ENCODE measurements at places on chromosomes 16 and 17. TPM values are rescaled to one million over a fixed set of nuclear protein-coding genes. Genes with fewer than 3 reads are reported as not detected.

DNA sequence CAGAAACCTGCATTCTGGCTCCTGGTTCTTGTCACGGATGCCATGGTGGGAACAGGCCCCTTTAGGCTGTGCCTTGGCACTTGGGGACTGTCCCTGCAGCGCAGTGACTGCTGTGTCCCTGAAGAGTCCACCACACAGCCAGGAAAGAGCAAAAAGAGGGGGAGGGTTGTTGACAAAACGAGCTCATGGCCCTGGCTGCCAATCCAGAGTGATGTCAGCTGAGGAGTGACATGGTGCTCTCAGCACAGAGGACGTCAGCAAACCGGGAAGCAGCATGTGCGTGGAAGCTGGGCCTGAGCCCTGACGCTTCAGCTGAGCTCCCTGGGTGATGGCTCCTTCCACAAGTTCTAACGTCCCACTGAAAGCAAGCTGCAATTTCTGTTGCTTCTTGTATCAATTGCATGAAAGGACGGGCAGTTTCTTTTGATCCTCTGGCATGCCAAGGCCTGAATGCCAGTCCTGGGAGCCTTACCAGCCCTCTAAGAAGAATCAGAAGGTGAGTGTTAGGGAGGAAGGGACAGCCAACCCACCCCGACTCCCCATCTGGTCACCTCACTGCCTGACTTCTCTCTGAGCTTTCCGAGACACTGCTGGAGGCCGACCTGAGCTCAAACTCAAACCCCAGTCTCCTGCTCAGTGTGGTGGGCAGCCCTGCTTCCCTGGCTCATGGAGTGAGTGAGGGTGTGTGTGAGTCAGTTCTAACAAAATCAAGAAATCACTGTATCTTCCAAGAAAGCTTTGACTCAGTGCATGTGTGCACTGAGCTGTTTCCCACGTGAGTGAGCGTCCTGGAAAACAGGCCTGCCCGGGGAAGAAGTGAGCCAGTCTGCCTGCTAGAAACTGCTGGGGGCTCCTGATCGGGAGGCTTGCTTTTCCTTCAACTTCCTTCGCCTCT is 14.7 kb upstream of the WNT3 start:
- DNase-seq, result no peak

- no peak for DNase-seq
Observed at GRCh38 chr16:2966808-2967191, 2.3 kb upstream of the PAQR4 start.

- DNase-seq, result no peak
Observed at GRCh38 chr16:7482032-7482431, 149.4 kb downstream of the RBFOX1 start.

DNA sequence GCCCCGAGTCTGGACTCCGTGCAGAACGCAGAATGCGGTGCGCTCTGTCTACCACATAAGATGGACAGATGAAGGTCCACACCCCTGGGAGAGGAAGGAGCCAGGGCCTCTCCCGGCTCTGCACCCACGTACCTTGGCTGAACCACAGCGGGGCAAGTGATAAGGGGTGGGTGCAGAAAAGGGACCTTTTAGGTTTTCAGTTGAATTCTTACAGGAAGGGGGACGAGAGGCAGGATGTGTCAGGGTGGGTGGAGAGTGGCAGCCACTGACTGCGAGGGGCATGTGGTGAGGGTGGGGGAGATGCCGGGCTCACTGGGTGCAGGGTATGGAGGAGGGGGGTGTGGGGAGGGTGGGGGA is 372 bp downstream of the CD300A start:
- no peak for DNase-seq

Gene ENPP7
- total RNA-seq, result not detected

DNA sequence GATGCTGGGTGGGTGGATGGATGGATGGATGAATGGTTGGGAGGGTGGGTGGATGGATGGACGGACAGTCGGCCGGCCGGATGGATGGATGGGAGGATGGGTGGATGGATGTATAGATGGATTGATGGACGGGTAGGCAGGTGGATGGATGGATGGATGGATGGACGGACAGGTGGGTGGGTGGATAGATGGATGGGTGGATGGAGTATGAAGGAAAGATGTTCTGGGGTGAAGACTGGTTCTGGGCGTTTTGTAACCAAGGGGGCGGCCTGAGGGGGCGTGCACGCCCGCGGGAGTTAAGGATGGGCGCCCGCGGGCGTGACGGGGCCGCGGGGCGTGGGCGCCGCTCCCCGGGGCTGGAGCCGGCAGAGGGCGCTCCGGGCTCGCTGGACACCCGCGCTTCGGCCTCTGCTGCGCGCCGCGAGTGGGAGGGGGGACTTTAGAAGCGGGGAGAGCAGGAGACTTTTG is at the start of gene NECAB2:
Gene NECAB2 (plus strand): TSS at position 407 of the 468 bp plus-strand sequence. CDS start 405 bp downstream, outside the sequence.
- DNase-seq, result peak; percentile 86

- DNase-seq, result no peak
Observed at GRCh38 chr17:7379134-7379533, 1.8 kb upstream of the TNK1 start.

GRCh38 chr16:77439106-77439505 is 4.3 kb upstream of the ADAMTS18 start:
- DNase-seq, result no peak

- DNase-seq, result peak; percentile 44
Observed at GRCh38 chr16:31260136-31260931, 559 bp downstream of the ITGAM start.

DNA sequence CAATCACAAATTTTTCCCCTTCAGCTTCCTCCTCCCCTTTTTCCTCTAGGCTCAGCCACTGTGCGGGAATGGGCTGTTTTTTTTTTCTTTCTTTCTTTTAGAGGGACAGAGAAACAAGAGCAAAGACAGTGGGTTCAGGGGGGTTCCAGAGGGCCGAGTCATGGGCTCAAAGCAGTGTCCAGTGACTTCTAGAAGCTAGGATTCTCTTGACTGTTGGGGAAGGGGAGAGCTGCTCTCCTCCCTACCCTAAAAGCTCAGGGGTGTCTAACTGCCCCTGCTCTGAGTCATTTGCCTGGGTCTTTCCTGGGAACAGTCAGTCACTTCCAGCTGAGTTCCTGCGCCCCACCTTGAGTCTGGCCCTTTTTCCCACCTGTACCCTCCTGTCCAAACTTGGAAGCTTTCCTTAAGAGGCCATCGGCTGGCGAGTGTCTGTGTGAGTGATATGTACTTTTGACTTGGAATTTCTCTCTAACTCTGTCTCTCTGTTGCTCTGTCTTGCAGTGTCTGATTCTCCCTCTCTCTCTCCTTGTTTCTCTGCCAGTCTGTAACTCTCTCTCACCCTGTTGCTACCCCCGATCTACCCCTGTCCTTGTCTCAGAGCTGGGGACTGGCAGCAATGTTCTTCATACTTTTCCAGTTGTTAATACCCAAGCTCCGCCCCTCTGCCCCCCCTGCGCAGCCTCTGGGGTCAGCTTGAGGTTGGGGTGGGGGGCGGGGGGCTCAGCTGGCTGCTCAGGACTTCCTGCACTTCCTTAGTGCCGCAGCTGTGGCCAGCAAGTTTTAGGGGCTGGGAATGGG is 2.4 kb downstream of the THRA start:
- DNase-seq, result peak; percentile 62

DNA sequence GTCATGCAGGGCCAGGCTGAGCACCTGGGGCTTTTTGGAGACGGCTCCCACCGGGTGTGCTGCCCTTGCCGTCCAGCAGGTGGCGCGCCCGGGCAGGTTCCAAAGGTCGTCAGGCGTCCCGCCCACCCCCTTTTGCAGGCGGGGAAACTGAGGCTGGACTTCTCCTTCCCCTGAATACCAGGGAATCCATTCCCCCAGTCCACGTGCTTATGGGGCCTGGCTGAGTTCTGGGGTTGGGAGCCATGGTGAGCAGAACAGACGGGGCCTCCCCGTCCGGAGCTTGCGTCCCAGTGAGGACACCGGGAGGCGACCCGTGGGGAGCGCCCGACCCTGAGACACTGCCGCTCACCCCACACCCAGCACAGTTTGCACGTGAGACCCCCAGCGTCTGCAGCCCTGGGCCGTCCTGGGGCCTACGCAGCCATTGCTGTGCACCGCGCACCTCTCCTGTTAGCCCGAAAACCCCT is 51.8 kb upstream of the JPH3 start:
- DNase-seq, result no peak

DNA sequence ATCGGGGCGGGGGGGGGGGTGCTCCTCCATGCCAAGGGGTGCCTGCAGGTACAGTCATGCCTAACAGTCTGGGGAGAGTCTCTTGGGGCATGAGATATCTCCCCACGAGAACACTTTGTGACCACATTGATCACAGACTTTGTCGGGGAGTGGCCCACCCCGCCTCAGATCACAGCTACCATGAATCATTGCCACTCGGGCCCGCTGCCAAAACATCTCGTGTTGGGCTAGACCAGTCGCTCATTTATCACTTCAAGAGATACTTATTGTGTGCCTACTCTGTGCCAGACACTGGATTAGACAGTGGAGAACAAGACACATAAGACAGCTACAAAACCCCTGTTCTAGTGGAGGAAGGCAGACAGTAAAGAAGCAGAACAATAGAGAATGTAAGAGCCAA is 72.6 kb downstream of the CLEC16A start:
- no peak for DNase-seq

Gene UTS2R
- not detected for total RNA-seq

DNA sequence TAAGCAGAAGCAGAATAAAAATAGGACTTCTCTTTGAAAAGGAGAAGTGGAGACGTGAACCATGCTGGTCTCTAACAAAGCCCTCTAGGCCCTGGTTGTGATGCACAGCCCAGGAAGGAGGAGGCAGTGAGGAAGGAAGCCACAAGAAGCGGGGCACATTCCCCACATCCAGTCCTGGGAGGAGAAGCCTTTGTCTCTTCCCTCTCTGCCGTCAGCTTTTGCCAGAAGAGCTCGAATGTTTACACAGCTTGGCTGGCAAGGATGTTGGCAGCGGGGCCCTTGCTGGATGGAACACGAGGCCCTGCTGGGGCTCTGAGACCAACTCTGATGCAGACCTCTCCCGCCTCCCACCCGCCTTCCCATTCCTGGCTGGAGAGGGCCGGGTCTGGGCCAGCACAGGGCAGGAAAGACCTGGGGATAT is 91.3 kb downstream of the MAF start:
- DNase-seq, result peak; percentile 80

GRCh38 chr16:57130950-57131321 is 38.6 kb downstream of the CPNE2 start:
- no peak for DNase-seq

DNA sequence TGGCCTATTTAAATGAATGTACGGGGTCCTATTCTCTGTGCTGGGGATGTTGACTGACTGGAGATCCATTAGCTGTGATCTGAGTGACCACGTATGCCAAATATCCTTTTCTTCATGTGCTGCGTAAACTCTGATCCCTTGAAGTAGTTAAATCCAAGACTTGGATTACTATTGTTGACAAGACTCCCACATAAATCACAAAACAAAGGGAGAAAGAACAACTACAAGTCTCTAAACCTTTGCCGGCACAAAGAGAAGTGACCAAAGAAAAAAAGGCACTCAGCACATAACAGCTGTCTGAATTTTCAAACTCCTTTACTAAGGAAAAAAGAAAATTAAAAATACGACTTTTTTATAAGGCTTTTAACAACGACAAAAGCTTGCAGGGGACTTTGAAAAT is 559.9 kb upstream of the CDH8 start:
- no peak for DNase-seq

Gene SPHK1
- 36.6 TPM for total RNA-seq

Gene UBE2O
- total RNA-seq, result 17.2 TPM

DNA sequence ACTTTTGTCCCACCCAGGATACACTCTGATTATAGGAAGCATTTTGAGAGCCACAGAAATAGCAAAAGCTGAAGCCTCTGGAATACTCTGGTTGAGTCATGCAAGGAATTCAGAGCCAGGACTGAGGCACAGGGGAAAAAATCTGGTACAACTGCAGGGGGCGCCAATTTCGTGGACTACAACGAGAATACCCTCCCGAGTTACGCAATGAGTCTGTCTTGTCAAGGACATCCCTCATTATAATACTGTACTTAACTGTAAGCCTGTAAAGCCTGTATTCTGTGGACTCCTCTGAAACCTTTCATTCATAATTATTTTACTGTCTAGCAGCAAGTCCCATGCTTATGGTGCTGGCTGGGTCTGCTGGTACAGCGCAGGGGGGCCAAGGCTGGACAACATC is 7.8 kb downstream of the HOXB1 start:
- DNase-seq, result no peak

GRCh38 chr16:29824589-29825144 is 4.4 kb downstream of the MVP start:
- DNase-seq, result no peak

Gene KRTAP4-9
- not detected for total RNA-seq

- no peak for DNase-seq
Observed at GRCh38 chr16:30005341-30006094, 5.3 kb downstream of the DOC2A start.

Gene STX1B
- total RNA-seq, result 0.95 TPM

Gene GRN
- 149 TPM for total RNA-seq

- no peak for DNase-seq
Observed at GRCh38 chr16:85812811-85813700, 13.6 kb downstream of the COX4I1 start.

DNA sequence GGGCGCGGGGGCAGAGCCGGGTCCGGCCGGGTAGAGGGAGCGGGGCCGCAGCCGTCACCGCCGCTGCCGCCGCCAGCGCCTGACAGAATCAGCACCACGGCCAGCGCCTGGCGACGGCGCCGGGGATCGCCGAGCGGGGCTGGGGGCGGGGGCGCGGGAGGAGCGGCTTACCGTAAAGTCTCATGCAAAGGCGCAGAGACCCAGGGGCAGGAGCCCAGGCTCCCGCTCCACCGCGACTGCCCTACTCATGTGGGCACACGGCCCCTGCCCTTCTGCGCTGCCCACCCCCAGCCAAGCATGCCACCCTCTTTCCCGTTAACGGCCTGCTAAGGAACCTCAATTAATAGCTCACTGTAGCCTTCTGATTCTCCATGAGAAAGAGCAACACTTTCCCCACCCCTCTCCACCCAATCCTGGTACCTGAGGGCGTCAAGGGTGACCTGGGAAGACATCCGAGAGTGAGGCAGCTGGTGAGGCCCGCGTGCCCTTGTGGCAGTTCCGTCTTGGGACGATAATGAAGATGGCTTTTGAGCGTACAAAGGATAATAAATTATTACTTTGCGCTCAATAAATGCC is at the start of gene SEZ6:
Gene SEZ6 (minus strand): TSS at position 98 of the 576 bp plus-strand sequence. CDS start 164 bp downstream, outside the sequence.
- peak; percentile 92 for DNase-seq

Gene PRKCB
- 26.9 TPM for total RNA-seq

Gene ACSM2B
- total RNA-seq, result not detected

Gene TEX14
- total RNA-seq, result 0.10 TPM

DNA sequence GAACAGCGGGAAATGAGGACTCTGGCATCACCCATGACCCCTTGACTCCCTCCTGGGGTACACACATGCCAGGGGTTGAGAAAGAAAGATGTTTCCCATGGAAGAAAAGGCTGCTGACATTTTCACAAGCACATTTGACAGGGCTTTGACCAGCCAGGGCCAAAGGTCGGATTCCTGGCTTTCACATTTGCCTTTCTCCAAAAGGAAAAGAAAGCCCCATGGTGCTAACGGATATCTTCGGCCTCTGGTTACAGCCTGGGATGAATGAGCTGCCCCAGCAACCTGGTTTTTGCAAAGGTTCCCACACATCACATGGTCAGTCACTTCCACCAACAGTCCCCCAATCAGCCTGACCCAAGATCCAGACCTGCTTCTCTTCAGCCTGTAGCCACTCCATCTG is 478.2 kb upstream of the CDH11 start:
- no peak for DNase-seq

DNA sequence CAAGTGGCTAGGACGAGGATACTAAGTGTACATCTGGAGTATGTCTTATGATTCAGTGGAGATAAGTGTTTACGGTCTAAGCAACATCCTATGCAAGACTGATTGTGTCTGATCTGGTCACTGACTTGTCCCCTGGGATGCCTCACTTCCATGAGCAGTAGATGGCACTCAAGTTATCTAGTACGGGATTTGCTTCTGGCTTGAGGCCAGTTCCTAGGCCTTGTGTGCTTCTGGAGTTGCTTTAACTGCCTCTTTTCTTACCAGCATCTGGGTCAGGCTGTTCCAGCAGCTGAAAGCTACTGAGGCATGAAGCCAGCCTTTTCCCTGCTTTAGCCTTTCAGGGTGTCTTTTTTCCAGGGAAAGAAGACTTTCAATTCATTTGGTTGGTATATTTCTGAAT is 23.0 kb downstream of the SUPT6H start:
- peak; percentile 18 for DNase-seq

All from posterior vena cava (tissue), 2 donors.